ENCODE measurements at places on chromosomes 7 and 10.

DNA sequence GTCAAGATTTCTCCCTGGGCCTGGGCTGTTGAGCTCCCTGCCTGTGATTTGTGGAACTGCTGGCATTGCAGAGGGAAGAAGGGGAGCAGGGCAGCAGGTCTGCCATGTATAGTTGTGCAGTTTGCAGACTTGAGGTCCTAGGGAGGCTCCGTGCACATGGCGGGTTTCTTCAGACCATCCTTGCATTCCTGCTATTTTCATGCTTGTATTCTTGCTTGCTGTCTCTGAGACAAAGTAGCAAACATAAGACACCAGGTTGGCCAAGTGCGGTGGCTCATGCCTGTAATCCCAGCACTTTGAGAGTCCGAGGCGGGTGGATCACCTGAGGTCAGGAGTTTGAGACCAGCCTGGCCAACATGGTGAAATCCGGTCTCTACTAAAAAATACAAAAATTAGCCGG, 61.1 kb downstream of the NPTX2 start:
- DNase-seq, result no peak

- no peak for DNase-seq
Observed at GRCh38 chr10:31622978-31623377, 304.0 kb downstream of the ZEB1 start.

DNA sequence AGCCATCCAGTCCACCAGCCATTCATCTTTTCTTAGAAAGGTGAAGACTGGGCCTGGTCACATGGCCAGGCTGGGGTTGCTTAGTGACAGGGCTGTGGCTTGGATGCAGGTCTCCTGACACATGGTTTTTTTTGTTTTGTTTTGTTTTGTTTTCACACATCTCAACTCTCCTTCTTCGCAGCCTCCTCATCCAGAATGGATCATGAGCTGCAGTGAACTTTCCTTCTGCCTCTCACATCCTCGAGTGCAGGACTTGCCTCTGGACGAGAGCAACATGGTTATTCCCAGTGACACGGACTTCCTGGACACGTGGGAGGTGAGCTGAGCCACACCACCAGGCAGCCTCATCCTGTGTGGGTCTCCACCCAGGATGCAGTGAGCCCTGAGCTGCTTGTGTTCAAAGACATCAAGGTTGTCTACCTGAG, 9.5 kb downstream of the AKR1E2 start:
- no peak for DNase-seq

DNA sequence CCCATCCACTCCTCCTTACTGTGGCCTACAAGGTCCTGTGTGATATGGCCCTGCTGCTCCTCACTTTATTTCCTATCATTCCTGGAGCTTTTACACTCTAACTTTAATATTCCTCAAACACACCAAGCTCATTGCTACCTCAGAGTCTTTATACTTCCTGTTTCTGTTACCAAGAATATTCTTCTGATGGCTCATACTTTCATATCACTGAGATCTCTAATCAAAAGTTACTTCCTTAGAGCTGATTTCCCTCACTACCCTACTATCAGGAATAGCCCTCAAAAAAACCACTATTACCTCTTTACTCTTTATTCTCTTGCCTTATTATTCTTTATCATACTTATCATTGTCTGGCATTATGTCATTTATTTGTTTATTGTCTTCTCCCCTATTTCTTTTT, 5.8 kb upstream of the PPP3CB start:
- no peak for DNase-seq

- no peak for DNase-seq
Observed at GRCh38 chr7:5457245-5457735, 33.7 kb upstream of the TNRC18 start.

All from KG1 (cell line).